NCI-H510A treated with DMSO at 0.1 percent for 48 hours (cell line): ENCODE measurements at places on chromosomes 7 and 10.
A peak's percentile ranks its signal among the peaks of the same experiment; 100 is the strongest.

DNA sequence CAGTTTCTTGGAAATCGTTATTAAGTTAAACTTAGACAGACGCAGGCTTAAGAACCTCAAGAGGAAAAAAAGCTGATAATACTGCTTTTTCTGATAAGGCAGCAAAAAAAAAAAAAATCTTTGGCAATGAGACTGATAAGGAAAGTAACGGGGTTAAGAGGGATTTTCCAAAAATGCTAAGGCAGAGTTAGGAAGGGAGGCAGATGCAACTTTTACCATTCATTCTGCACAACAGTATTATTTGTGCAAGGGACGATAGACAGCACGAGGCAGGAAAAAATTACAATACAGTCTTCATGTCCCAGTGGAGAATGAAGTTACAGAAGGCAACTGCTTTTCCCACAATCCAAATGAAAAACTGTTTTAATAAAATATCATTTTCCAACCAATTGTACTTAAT, 194.0 kb downstream of the DOCK4 start:
- DNase-seq, result no peak

DNA sequence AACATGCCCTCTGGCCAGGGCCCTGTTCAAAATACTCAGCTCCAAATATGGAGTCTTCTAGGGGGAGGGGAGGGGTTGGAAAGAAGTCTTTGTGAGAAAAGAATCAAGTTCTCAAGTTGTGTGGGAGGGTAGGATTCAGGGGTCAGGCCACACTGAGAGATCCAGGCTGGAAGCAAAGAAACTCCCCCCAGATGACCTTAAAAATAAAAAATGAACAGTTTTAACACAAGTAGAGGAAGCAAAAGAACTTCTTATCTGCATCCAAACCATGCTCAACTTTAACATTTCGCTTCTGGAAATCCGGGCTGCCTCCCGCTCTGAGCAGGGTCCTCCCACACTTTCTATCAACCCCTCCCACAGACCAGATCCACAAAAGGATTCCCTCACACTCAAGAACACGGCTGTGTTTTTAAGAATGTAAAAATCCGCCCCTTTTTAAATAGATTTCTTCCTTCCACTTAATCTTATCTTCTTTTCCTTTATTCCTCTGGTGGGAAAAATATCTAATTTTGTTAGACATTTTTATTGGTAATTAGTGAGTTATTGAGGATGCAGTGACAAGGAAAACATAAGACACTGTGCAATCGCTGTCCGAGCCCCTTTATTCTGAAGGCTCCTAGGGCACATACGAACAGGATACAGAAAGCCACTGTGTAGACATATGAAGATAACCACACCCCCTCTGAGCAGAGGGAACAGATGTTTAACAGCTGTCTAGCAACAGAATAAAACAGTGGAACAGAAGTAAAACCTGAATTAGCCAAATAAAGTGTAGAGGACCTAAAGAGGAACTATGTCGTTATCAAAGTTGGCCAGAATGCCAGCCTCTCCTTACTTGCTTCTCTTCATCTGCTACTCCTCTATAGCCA, 43.8 kb downstream of the CYTH3 start:
- no peak for DNase-seq

DNA sequence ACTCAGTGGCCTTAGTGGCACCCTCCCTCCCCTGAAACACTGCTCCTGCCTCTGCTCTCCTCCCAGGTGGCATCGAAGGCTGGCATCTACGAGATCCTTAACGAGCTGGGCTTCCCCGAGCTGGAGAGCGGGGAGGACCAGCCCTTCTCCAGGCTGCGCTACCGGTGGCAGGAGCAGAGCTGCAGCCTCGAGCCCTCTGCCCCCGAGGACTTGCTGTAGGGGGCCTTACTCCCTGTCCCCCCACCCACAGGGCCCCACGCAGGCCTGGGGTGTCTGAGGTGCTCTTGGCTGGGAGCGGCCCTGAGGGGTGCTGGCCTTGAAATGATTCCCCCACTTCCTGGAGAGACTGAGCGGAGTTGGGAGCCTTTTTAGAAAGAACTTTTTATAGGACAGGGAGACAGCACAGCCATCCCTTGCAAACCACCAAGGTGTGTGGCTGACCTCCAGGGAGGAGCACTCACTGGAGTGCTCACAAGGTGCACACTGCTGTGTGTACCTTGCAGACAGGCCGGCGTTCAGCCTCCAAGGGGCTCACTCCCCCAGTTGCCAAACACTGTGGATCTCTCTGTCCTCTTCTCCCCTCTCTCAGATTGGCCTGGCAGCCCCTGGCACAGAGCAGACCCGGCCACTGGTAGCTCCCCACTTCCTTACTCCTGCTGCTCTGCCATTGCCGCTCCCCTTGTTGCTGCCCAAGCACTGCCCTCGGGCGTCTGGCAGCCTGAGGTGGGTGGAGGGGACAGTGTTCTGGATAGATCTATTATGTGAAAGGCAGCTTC, 35.8 kb downstream of the PRF1 start:
- DNase-seq, result no peak

- DNase-seq, result no peak
Measured at GRCh38 chr10:121661451-121661851, 63.2 kb upstream of the FGFR2 start.

- DNase-seq, result no peak
Measured at GRCh38 chr7:119842786-119843185, 430.2 kb upstream of the KCND2 start.

DNA sequence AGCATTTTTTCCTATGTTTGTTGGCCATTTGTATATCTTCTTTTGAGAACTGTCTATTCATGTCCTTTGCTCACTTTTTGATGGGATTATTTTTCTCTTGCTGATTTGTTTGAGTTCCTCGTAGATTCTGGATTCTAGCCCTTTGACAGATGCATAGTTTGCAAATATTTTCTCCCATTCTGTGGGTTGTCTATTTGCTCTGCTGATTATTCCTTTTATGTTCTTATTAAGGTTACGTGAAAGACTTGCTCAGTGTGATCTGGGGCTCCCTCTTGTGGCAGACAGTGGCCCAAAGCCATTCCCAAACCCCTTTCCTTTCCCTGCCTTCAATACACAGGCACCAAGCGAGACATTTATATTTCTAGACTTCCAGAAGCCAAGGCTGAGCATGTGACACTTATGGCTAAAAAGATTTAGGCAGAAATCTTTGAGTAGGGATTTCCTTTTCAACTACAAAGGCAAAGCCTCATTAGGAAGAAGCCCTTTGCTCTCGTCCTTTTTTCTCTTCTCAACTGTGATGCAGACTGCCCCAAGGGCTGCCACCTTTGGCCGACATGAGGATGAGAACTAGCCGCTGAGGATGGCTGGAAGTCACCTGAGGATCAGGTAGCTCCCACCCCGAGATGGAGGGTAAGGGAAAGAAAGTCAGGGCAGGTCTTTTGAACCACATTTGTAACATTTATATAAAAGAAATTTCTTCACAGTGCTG, 23.6 kb downstream of the ST8SIA6 start:
- peak; percentile 32 for DNase-seq
